ENCODE measurements at places on chromosomes 7 and 10. TPM values are rescaled to one million over a fixed set of nuclear protein-coding genes. Genes with fewer than 3 reads are reported as not detected.

Gene CCDC146
- 3.5 TPM for total RNA-seq

Gene FRG2B
- not detected for total RNA-seq

Gene ZNF804B
- not detected for total RNA-seq

Gene SLC26A4
- 0.05 TPM for total RNA-seq

Gene UFSP1
- 3.4 TPM for total RNA-seq

Gene IGFBP1
- not detected for total RNA-seq

Gene ZNF736
- total RNA-seq = 71.6 TPM
